Fibroblast of the conjunctiva (primary cell): ENCODE measurements at places on chromosomes 5 and 9.

DNA sequence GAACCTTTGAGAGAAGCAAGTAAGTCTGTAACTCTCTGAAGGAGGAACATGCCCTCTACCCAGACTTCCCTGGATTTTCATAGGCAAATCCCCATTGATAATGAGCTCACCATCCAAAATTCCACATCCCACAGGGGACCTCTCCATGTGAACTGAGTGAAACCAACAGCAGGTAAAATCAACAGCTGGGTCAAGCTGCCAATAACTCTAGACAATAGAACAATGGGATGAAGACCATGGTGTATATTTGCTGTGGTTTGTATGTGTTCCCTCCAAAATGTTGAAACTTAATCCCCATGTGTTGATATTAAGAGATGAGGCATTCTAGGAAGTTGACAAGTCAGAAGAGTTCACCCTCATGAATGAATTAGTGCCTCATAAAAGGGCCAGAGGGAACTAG is 110.2 kb upstream of the MYO10 start:
- no peak for DNase-seq

- peak; percentile 81 for DNase-seq
These were observed 372.4 kb downstream of the SEMA5A start for GRCh38 chr5:9173281-9174048.

DNA sequence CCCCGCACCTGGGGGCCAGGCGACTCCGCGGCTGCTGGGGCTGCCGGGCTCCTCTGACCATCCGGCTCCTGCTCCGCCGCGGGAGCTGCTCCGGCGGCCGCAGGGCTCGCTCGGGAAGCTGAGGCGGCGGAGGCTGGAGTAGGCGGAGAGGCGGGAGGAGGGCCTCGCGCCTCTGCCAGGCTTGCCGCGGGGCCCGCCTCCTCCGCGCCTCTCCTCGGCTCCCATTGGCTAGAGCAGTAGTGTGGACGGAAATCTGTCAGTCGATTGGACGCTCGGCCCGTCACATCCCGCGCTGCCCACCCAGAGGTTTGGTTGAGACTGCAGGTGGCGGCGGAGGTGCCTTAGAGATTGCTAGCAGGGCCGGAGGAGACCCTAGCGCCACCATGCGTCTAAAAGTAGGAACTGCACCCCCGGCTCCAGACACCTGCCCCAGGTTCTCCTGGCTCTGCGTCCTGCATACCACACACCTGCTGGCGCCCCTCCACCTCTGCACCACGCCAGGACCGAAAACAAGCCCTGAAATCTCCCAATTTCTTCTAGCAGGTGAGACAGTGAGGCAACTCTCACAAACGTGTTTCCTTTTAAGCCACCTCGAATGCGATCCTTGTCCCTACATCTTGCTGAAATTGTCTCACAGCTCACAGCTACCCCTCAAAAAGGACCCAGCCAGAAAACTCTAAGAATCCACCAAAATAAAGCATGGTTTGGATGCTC is at the start of gene SCAI:
TSS of gene SCAI (minus strand) at position 152 of the 714 bp plus-strand sequence. CDS start at position 61, 91 bp downstream.
- peak; percentile 99 for DNase-seq

DNA sequence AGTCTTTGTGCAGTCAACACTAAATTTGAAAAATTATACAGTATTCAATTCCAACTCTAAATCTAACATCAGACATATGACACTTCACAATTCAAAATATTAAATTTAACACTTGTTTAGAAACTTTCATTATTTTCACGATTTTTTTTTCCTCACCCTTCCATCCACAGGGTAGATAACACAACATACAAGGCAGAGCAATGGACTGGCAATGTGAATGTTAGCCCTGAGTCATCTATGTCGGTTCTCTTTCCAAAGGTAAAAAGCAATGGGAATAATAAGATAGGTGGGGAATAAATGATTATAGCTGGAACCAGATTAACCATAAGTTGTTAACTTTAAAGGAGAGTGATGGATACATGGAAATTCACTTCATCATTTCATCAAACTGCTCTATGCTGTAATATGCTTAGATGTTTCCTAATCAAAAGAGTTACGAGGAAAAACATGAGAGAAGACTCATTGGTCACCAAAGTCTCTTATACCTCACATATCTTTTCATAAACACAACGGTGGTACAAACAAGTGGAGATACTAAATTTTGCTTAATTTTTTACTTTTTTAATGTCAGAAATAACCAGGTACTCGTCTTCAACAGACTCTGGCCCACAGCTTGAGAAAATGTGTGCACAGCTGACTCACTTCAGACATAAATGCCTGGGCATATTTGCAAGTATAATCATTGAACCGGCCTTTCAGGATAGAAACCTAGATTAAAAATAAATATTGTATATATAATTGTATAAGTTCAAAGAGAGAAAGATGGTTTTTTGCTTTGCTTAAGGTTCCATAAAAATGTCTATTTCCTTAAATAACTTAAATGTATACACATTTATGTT is 23.0 kb downstream of the RFX3 start:
- DNase-seq: no peak

DNA sequence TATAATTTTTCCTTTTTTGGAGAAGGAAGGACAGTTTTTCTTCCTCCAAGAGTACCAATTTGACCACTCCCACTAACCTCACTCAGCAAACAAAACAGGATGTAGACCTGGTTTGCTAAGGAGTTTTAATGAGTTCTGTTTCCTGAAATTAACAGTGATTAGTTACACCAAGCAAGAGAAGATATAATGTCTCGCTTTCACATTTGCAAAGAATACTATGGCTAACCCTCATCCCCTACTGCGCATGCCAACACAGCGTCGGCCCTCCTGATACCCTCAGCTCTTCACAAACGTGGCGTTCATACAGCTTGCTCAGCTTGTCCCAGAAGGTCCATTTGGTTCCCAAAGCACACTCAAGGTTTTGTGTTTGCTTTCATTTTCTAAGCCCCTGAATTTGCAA is 41.9 kb upstream of the IPPK start:
- DNase-seq: no peak

DNA sequence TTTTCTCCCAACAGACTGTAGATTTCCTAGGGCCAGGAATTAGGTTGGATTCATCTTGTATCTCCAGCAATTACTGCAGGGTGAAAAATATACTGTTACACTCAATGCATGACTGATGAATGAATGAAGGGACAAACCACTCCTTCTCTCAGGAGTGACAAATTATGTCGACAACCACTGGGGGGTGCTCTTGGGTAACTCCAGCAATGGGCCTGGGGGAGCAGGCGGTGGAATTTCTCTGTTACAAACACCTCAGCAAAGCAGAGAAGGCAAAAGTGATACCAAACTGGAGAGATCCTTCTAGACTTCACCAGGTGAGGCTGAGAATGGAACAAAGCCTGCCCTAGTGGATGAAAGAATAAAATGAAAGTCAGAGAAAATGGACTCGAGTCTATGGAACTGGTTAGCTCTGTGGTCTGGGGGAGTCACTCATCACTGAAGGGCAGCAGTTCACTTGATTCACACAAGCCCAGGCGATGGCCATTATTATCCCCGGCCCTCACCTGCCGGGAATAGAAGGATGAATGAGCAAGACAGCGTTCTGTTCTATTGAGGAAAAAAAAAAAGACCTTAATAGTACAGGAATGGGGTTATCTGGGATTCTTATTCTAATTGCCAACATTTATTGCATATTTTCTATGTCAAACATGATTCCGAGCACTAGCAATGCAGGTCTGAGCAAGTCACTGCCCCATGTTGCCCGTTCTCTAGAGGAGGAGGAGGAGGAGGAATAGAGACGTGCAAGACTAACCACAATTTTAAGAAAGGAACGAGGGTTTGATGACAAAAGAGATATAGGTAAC is 341.1 kb downstream of the ASTN2 start:
- DNase-seq: no peak

GRCh38 chr5:132446621-132447020 is 44.0 kb downstream of the IRF1 start:
- peak; percentile 73 for DNase-seq

DNA sequence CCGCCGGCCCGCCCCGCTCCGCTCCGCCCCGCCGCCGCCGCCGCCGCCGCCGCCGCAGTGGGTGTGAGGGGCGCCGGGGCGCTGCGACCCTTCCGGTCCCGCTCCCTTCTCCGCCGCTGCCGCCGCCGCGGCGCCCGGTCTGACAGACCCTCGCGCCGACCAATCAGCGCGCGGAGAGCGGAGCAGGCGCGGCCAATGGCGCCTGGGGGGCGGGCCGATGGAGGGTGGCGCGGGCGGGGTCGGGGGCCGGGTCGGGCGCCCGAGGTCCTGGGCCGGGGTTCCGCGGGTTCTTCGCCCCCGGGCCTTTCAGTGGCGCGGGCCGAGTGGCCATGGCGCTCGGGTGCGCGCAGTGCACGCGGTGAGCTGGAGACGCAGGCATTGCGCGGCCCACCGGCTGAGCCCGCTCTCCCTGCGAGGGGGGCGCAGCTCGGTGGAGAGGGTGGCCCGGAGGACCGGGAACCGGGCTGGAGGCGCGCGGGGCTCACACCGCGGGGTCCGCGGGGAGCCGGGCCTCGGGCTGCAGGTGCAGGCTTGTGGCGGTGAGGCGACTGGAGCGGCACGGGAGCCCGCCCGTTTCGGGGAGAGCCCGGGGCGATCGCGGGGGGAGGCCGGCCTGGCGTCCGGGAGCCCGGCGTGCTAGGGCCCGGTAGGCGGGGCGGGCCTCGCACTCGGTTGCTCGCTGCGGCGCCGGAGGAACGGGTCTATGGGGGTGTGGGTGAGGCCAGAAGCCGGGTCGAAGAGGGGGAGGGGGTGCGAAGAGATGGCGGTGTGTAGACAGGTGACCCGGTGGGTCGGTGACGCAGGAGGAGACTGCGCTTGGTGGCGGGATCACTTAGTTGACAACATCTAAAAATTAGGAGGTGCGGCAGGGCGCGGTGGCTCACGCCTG is at the start of gene MAPK9:
TSS of gene MAPK9 (minus strand) at position 141 of the 889 bp plus-strand sequence. CDS start 11,522 bp downstream, outside the sequence.
- DNase-seq: peak; percentile 34
